Stimulated activated CD4-positive, alpha-beta T cell treated with anti-CD3 and anti-CD28 coated beads, Interleukin-1b, Interleukin-23, amount 100 ng/mL, for 4 hours (primary cell): ENCODE measurements at places on chromosomes 16 and 17.

DNA sequence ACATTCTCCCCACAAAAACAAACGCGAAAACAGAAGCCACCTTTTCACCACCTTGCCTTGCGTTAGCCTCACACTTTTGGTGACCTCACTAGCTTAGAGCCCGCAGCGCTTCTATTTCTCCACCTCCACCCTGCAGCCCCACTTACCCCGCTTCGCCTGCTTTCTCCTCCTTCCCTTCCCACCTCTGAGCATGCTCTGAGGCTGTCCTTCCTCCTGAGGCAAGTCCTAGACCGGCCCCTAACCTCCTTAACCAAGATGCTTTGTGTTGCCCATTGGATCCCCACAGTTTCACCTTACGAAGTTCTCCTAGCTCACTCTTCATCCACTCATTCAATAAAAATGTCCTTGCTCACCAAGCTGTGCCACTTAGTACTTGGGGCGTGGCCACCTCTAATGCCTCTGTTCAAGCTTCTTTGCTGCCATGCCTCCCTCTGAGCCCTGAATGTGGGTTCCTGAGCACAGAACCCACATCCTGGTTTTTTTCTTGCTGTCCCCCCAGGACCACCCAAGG, 1.3 kb downstream of the GNGT2 start:
- no peak for DNase-seq

GRCh38 chr16:85329059-85329812, 217.0 kb upstream of the CIBAR2 start:
- no peak for DNase-seq

DNA sequence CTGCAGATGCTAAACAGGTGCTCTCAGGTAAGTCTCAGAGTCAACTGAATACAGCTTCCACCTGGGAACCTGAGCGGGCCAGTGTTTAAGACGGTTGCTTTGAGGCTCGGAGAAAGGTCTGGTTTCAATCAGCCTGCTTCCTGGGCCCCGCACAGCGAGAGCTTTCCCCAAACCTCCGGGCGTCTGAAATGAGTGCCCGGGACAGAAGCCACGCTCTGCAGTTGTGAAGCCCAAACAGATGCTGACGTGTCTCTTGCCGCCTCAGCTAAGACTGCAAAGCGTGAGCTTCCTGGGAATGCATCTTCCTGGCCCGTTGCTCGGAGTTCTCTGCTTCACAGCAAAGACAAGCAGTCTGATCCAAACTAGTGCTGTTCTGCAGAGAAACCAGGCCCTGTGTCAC, 36.7 kb downstream of the PLXDC1 start:
- no peak for DNase-seq

- DNase-seq = no peak
These were observed 57.1 kb upstream of the KIF2B start for GRCh38 chr17:53765609-53766008.

DNA sequence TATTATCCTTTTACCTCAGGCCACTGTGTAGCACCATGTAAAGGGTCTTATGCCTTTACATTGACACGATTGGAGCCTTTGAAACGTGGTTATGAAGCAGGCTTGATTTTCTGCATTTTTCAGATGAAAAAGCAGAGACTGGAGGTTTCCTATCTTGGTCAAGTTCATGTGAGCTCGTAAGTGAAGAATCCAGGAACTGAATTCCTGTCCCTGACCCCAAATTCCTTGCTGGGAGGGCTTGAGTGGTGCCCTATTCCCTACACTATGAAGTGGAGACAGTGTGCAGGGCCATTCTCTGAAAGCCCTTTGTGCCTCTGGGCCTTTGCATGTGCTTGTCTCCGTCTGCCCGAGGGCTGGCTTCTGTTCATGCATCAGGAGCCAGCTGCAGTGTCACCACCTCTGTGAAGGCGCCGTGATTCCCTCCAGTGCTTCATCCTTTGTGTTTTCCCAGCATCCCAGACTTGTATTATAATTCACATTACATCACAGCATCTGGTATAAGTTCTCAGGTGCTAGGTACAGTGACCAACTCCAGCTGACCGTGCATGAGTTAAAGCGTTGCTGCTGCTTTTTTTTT, 181.1 kb downstream of the SNX29 start:
- DNase-seq = no peak

DNA sequence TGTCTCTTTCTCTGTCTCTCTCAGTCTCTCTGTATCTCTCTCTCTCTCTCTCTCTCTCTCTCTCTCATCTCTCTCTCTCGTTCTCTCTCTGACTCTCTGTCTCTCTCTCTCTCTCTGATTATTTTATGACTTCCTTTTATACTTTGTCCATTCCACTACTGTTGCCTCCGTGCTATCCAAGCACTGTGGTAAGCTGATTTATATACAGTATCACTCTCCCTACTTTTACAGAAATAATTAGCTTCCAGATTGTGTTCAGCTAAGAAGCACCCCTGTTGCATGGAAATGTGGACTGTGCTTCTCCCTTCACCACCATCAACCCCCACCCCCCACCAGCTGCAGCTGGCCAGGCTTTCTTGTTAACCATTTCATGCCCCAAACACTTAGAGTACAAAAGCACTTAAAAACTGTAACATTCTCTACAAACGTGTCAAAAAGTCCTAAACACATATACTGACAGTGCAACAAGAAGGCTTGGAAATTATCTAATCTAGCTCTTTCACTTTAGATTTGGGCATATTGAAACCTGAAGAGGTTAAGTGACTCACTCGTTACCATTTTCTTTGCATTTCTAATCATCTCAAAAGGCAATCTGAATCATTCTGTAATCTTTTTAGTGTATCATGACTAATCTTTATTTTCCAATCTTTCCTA, 11.6 kb upstream of the TMEM100 start:
- DNase-seq = no peak

DNA sequence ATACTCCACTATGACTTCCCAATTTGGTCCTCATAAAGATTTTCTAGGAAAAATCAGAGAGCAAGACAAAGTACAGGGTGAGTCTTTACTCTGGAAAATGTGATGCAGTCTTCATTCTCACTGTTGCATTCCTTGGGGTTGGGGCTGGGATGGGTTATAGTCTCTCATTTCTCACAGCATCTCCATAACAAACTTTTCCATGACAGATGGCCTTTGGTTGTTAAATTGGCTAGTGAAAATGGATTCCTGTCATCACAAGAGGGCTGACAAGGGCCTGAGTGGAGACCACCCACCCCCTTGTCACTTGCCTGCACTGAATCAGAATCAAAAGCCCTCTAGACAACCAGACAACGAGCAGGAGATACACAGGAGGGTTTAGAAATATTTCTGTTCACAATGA, 174.6 kb downstream of the AATF start:
- no peak for DNase-seq

- peak; percentile 70 for DNase-seq
These were observed 14.7 kb downstream of the KCTD19 start for GRCh38 chr16:67311607-67312488.

DNA sequence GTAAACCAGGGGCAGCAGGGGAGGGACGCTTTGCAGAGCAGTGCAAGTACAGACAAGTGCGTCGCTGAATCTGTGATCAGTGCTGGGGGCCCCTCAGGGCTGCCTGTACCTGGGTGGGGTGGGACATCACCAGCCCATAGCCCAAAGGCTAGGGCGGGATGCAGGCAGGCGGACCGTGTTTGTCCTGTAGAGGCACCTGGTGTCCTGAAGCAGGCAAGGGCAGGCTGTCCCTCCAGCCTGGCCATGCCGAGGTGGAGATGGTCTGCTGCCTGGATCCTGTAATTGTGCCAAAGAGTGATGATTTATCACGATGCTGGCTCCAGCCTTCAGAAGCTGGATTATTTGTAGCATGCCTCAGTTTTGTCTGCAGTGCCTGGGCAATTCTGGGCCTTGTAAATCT, 137.9 kb upstream of the GSE1 start:
- DNase-seq = no peak

DNA sequence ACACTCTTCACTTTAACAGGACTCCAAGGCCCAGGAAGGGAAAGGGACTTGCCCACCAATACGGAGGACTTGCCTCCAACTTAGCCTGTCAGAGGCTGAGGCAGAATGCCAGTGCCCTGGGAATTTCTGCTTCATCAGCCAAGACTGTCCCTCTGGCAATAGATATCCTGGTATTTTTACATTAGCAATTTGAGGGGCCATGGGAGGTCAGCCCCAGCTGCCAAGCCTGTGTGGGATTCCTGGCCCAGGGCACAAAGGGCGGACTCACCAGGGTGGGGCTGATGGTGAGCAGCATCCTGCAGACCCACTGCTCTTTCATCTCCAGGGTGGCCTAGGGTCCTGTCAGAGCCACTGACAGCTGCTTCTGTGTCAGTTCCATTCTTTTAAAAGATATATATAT, 78.3 kb upstream of the CIBAR2 start:
- no peak for DNase-seq

DNA sequence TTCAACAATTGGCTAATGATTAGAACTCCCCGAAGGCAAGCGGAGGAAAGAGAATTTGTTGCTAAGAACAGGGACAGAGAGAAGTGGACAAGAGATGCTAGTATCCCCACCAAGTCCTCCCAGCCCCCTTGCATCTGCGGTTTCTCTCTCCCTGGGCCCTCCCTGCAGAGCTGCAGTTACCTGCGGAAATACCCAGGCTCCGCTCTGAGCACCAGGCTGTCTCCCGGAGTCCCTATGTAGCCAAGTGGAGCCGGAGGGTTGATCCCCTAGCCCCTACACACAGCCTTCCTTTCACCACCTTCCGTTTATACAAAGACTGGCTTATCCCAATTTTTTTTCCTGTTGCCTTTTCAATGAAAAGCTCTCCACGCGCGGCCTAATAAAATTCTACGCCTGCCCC, 834.4 kb downstream of the KCNJ2 start:
- DNase-seq = no peak

- no peak for DNase-seq
These were observed 112.1 kb upstream of the MYOCD start for GRCh38 chr17:12553625-12554024.

DNA sequence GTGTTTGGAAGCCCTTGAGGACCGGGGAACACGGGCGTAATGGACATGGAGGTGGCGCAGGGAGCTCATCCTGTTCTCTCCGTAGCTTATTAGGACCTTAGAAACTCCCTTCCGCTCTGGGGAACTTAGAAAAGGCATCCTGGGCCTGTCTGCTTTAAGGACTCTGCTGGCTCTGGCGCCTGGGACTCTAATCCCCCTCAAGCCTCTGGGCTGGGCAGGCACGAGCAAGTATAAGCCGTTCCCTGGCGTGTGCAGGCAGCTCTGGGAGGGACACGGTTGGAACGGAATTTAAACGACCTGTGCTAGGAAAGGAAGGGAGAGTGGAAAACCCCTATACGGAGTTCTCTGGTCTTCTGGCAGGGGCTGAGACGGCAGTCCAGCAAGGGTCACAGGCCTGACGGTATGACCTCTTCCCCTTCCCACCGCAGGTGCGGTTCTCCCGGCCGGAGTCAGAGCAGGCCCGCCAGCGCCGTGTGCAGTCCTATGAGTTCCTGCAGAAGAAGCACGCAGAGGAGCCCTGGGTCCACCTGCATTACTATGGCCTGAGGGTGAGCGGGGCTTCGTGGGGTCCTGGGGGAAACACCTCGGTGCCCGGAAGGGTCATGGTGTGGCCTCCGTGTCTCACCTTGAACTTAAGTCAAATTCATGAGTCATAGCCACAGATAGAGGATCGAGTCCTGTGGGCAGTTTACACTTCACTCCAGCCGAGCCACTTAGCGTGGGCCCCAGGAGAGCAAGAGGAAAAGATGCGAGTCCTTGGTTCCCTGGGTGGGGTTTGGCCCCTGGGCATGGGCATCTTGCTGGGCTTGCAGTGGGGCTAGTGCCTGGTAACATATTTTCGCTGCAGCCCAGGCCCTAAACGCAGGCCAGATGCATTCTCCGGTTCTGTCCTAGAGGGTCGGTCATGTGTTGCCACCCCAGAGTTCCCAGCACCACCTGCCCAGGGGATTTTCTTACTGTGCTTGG, 17.7 kb downstream of the POLR3E start:
- DNase-seq = no peak

DNA sequence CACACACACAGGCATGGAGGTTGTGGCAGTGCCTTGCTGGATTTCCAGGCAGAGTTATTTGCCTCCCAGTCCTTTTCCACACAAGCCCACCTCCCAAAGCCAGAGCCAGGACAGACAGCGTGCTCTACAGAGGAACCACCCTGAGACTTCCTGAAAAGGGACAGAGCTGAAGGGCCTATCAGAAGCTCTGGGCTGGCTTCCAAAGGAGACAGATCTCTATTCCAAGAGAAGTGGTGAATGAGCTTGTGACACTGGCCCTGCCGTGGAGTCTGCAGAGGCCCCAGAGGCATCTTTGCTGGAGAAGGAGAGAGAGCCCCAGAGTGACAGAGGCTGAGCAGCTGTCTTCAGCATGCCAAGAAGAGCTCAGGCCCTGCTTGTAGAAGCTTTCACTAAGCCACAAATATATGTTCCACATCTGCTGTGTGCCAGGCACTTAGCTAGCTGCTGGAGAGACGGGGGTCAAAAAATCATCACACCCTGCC, 8.3 kb upstream of the LPCAT2 start:
- DNase-seq = no peak

DNA sequence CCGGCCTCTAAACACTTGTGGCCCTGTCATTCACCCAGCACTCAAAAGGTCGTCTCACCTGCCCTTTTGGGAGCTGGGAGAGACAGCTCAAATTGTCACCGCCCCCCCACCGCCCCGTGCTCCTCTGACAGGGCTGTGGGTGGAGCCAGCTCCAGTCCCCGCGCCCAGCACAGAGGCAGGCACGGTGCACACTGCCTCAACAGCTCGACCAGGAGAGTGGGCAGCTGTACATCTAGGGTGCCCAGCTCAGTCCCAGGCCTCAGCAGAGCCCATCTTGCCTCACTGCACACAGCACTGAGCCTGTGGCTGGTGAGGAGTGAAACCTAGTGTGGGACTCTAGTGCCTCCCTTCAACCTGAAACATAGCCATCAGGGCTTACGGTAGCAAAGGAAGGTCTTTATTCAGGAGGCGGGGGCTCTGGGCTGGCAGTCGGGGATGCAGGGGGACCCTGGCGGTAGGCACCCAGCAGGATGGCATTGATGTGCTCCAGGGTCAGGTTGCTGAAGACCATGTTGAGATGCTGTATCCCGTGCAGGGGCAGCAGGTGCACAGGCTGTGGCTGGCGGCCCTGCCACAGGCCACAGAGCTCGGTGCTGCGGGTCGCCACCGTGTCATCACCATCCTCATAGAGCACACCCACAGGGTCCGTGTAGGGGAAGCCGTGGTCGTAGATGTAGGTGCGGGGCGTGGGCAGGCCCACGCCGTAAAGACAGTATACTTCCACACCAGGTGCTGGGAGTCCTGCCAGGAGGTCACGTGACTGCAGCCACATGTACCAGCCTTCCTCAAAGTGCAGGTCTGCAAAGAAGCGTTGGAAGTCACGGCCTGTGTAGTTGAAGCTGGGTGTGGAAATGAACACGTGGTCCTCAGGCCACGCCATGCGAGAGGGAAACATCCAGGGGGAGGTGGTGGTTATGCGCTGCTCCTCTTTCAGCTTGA, 3.1 kb upstream of the PSMB10 start:
- peak; percentile 60 for DNase-seq

- no peak for DNase-seq
These were observed 16.4 kb upstream of the ITGAD start for GRCh38 chr16:31376705-31377104.
